ENCODE measurements at places on chromosomes 7 and 10.
A peak's percentile ranks its signal among the peaks of the same experiment; 100 is the strongest.

- DNase-seq = no peak
These were observed 289.4 kb upstream of the IGFBP3 start for GRCh38 chr7:46210467-46210866.

DNA sequence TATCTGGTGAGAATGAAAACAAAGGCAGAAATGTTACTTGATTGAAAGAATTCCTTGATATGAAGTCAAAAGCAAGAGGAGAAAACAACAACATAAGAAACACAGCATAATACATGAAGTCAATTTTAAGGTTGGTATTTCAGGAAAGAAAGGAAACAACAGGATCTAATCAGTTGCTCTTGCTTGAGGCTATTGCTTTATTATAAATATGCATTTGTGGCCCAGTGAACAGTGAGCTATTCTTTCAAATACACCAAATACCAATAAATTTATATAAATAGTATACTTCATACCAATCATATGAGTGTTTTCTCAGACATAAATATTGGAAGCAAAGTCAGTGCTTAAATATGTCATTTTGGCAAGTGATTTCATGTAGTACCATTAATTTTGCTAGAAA, 806.6 kb downstream of the NXPH1 start:
- DNase-seq = no peak

GRCh38 chr10:46312953-46313352, 26.2 kb downstream of the ANTXRL start:
- DNase-seq = no peak

DNA sequence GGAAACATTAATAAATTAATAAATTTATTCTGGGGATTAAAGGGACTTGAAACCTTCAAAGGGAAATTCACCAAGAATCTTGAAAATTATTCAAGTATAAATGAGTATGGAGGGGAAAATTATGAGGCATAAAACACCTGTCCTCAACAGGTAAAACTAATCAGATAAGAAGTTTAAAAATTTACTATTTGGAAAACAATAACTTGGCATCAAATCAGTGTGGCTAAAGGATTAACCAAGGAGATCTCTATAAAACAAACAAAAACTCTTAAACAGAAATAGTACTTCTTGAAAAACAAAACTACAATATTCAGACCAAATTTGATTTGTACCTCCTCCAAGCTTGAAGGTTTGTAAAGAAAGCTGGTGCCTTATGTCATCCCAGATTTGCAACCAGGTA, 66.4 kb upstream of the ZNF804B start:
- no peak for DNase-seq

GRCh38 chr7:27992097-27992496, 188.5 kb downstream of the JAZF1 start:
- peak; percentile 54 for DNase-seq

DNA sequence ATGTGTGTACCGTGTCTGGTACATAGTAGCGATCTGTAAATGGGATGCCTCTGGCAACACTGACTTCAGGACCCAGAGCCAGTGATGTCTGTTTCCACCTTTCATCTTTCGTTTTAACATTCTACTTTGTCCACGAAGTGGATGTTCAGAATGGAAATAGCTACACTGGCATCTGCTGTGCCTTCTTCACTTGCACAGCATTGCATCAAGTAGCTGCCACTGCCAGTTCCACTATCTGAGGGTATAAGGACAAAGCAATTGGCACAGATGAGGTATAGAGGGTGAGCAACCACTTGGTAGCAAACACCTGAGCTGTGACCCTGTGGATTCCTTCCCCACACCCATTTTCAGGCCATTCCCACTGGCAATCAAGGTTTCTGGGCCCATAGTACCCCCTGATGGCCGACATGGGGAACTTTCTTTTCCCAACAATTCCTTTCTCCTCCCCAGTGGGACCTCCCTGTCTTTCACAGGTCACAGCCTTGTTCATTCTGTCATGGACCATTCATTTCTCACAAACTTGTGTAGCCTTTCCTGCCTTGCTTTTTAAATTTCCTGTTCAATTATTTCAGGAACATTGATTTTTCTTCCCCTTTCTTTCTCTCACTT, 4.0 kb downstream of the ITGA8 start:
- DNase-seq = no peak

GRCh38 chr10:130259380-130259779, 123.2 kb downstream of the GLRX3 start:
- no peak for DNase-seq

GRCh38 chr10:102300278-102300843, 55.0 kb downstream of the GBF1 start:
- no peak for DNase-seq

- no peak for DNase-seq
These were observed 76.5 kb downstream of the FAM13C start for GRCh38 chr10:59285848-59286247.

DNA sequence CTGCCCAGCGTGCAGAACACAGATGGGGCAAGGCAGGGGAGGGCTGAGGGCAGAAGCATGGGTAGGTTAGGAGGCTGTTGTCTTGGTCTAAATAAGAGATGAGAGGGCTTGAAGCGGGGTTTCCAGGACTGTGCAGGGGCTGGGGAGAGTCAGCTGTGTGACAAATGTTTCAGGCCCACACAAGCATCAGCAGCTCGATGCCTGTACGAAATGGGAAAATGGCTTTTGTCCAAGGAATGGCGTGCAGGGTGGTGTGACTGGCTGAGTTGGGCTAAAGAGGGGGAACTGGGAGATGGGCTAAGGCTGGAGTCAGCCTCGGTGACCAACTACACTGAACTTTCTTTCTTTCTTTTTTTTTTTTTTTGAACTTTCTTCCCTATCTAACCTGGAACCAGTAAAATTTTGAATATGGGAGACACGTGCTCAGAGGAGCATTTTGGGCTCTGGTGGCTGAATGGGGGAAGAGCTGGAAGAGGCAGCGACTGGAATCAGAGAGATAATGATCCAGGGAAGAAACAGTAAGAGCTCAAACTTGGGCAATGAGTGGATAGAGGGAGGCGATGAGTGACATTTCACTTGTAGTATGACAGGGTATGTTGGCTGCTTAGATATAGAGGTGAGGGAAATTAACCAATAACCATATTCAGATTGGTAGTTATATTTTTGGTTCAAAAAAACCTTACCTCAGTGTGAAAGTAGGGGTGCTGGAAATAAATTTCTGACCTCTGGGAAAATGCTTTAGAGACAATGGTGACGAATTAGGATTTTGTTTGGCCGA, 10.2 kb upstream of the EPHA1 start:
- DNase-seq = no peak

DNA sequence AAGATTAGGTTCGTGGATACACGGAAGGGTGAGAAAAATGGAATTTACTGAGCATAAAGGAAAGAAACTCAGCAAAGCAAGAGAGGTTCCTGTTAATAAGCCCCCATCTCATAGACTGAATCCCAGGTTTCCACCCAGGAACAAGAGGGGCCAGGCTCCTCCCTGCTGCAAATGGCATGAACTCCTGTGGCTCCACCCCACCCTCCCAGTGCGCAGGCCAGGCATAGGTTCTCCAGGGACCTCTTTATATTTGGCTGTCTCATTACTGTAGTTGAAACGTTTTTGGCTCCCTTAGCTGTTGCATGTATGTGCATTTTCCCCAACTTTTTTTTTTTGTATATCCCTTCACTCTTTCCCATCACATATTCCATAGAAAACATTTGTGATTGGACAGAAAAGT, 217.8 kb upstream of the NRP1 start:
- DNase-seq = no peak
